Hematopoietic multipotent progenitor cell (in vitro differentiated cells): ENCODE measurements at places on chromosomes 16 and 17. TPM values are rescaled to one million over a fixed set of nuclear protein-coding genes. Genes with fewer than 3 reads are reported as not detected.

GRCh38 chr17:75468291-75468754 lies 11.9 kb downstream of the TMEM94 start:
- DNase-seq = no peak

- DNase-seq = no peak
These were observed 59.0 kb upstream of the RPH3AL start for GRCh38 chr17:411421-412120.

- DNase-seq = no peak
These were observed 317.4 kb upstream of the TNRC6C start for GRCh38 chr17:77640916-77641605.

DNA sequence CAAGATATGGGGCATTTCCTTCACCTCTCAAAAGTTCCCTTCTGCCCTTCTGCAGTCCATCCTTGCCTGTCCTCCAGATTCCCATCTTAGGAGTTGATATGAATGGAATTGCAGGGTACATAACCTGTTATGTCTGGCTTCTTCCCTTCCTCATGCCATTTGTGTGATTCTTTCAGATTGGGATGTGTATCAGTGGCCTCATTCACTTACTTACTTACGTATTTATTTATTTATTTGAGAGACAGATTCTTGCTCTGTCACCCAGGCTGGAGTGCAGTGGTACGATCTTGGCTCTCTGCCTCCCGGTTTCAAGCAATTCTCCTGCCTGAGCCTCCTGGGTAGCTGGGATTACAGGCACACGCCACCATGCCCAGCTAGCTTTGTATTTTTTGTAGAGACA lies 6.2 kb upstream of the TMEM94 start:
- no peak for DNase-seq

DNA sequence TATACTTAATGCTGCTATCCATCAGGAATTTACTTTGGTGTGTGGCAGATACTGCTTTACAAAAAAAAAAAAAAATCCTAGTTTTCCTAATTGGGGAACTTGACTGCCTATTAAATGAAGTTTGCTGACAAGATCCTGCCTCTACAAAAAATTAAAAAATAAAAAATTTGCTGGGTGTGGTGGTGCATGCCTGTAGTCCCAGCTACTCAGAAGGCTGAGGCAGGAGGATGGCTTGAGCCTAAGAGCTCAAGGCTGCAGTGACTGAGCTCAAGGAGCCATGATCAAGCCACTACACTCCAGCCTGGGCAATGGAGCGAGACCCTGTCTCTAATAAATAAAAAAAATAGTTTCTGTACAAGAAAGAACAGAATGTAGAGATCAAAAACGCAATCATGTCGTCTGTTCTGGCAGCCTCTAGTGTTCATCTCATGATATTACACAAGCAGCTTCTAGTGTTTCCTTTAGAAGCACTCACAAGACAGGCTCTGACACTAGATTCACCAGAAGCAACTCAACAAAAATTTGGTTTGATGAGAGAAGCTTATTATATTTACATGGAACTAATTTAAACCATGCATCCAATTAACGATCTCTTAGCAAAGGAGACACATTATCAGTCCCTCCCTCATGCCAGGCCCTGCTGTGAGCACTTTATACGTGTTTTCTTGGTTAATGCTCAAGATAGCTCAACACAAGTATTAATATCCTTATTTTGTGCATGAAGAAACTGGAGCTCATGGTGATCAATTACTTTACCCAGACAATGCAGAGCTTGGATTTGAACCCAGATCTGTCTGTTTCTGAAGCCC lies 6.8 kb upstream of the KRTAP17-1 start:
- peak; percentile 73 for DNase-seq

DNA sequence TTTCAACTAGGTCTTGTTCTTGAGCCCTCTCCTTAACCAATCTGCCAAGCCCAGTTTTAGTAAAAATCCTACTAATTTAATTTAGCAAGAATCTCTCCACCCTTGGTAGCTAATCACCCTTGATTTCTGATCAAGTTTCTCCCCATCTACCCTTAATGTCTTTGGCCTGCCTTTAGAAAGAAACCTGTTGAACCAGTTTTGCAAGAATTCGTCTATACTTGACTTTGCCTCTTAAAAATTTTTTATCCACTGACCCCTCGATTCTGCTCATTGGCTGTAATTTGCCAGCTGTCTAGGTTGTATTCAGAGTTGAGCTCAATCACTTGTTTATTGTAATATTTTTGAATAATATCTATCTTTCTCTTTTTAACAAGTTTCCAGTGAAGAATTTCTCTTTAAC lies 1138.5 kb downstream of the CDH11 start:
- no peak for DNase-seq

- DNase-seq = no peak
These were observed 337.8 kb upstream of the ZFHX3 start for GRCh38 chr16:73385696-73386095.

GRCh38 chr17:49523706-49524472 lies 28.8 kb downstream of the NGFR start:
- no peak for DNase-seq

GRCh38 chr16:27110524-27110896 lies 43.8 kb downstream of the C16orf82 start:
- DNase-seq = no peak

DNA sequence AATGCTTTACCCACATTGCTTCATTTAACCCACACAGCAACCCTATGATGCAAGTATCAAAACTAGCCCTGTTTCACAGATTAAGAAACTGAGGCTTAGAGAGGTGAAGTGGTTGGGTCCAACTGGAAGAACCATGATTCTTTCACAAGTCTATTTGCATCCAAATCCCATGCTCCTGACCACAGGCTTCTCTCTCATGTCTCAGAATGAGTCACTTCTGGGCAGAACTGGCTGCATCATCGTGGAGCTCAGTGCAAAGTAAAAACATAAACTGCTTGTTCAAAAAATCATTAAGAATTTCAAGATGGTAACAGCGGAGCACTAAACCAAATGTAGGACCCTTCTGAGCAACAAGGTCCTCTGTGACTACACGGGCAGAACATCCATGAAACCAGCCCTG lies 20.2 kb upstream of the CES1 start:
- no peak for DNase-seq

- no peak for DNase-seq
These were observed 6.6 kb upstream of the PDP2 start for GRCh38 chr16:66873685-66874055.

P2RX1 gene
- 160 TPM for total RNA-seq

AURKB gene
- 6.2 TPM for total RNA-seq

RAB40C gene
- total RNA-seq = 33.4 TPM

ESRP2 gene
- 0.27 TPM for total RNA-seq
